Endothelial cell (in vitro differentiated cells): ENCODE measurements at places on chromosomes 3 and 15.

GRCh38 chr3:120101624-120102023 lies 7.4 kb upstream of the GSK3B start:
- no peaks in the 10 kb centered on the region for H3K27me3 ChIP-seq
- H3K36me3 ChIP-seq, result peaks cover 13% of the 10 kb centered on the region
- H3K4me1 ChIP-seq, result peaks cover 11% of the 10 kb centered on the region
- no peak for DNase-seq

GRCh38 chr3:123634149-123635051 lies 49.5 kb upstream of the HACD2 start:
- H3K27me3 ChIP-seq, result peaks cover 7% of the 10 kb centered on the region
- peaks cover 53% of the 10 kb centered on the region for H3K4me1 ChIP-seq
- peaks cover 9% of the 10 kb centered on the region for H3K36me3 ChIP-seq
- no peak for DNase-seq
- peak overlapping the region; percentile 93 for H3K27ac ChIP-seq

DNA sequence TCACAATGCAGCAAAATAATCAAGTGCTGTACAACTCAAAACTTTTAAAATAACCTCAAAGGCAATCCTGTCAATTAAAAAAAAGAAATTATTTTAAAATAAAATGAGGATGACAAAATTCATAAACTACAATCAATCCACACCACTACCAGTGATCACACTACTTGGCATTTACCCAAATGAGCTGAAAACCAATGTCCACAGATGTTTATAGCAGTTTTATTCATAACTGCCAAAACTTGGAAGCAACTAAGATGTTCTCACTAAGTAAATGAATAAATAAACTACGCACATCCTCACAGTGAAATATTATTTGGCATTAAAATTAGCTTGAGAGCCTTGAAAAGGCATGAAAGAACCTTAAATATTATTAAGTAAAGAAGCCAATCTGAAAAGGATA lies 121.3 kb downstream of the STAG1 start:
- no peaks in the 10 kb centered on the region for H3K27me3 ChIP-seq
- peaks cover 12% of the 10 kb centered on the region for H3K4me1 ChIP-seq
- no peak for DNase-seq
- no peak overlapping the region for H3K27ac ChIP-seq
- no peak overlapping the region for H3K4me3 ChIP-seq

- peaks cover 36% of the 10 kb centered on the region for H3K4me1 ChIP-seq
- no peak overlapping the region for H3K4me3 ChIP-seq
- no peaks in the 10 kb centered on the region for H3K36me3 ChIP-seq
- H3K27ac ChIP-seq, result peak overlapping the region; percentile 8
- H3K27me3 ChIP-seq, result peaks cover 3% of the 10 kb centered on the region
These were observed 58.0 kb downstream of the ITPR1 start for GRCh38 chr3:4551051-4551711.

DNA sequence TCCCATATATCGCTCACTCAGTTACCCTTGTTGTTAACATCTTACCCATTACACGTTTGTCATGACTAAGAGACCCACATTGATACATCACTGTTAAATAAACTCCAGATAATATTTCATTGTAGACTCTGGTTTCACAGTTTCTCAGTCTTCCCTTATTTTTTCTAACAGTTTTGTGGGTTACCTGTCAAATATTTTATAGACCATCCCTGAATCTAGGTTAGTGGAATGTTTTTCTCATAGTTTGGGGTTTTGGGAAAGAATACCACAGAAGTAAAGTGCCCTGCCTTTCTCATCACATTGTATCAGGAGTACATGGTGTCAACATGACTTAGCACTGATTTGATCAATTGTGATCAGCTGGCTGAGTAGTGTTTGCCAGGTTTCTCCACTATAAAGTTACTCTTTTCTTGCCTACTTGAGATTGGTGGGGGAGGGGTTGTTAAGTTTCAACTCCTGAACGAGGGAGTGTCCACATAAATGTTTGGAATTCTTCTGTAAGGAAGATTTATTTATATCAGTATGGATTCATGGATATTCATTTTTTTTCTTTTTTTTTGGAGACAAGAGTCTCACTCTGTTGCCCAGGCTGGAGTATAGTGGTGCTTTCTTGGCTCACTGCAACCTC lies 25.9 kb downstream of the RNF111 start:
- H3K4me1 ChIP-seq, result no peaks in the 10 kb centered on the region
- H3K4me3 ChIP-seq, result no peak overlapping the region
- no peak overlapping the region for H3K27ac ChIP-seq
- DNase-seq, result no peak

GRCh38 chr3:182246870-182247269 lies 535.1 kb downstream of the SOX2 start:
- no peaks in the 10 kb centered on the region for H3K36me3 ChIP-seq
- H3K27me3 ChIP-seq, result no peaks in the 10 kb centered on the region
- no peak overlapping the region for H3K27ac ChIP-seq

GRCh38 chr15:45134682-45135604 lies 5.1 kb downstream of the DUOX1 start:
- H3K4me1 ChIP-seq, result peaks cover 5% of the 10 kb centered on the region
- peaks cover 37% of the 10 kb centered on the region for H3K27me3 ChIP-seq
- no peak overlapping the region for H3K4me3 ChIP-seq
- peaks cover 8% of the 10 kb centered on the region for H3K36me3 ChIP-seq

GRCh38 chr3:175121225-175121624 lies 262.1 kb downstream of the NAALADL2 start:
- H3K4me1 ChIP-seq, result no peaks in the 10 kb centered on the region
- no peaks in the 10 kb centered on the region for H3K36me3 ChIP-seq
- no peaks in the 10 kb centered on the region for H3K27me3 ChIP-seq
- no peak for DNase-seq
- H3K27ac ChIP-seq, result no peak overlapping the region

GRCh38 chr3:13067778-13068177 lies 5.5 kb downstream of the IQSEC1 start:
- no peak overlapping the region for H3K4me3 ChIP-seq
- H3K36me3 ChIP-seq, result peaks cover 12% of the 10 kb centered on the region
- no peak overlapping the region for H3K27ac ChIP-seq
- peaks cover 25% of the 10 kb centered on the region for H3K4me1 ChIP-seq

DNA sequence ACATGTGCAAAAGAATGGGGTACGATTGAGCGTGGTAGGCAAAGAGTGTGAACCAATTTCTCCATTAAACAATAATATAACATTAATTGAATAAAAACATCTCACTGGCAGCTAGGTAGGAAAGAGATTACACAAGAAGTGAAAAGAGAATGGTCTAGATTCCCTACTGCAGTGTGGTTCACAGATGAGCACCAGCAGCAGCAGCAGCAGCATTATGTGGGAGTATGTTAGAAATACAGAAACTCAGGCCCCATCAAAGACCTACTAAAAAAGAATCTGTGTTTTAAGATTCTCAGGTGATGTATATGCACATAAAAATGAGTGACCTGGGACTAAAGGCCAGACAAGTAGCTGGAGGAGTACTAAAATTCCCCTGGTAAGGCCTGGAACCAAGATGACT lies 118.2 kb downstream of the ADAM10 start:
- H3K4me1 ChIP-seq, result peaks cover 14% of the 10 kb centered on the region
- H3K36me3 ChIP-seq, result peaks cover 22% of the 10 kb centered on the region
- no peak overlapping the region for H3K4me3 ChIP-seq

DNA sequence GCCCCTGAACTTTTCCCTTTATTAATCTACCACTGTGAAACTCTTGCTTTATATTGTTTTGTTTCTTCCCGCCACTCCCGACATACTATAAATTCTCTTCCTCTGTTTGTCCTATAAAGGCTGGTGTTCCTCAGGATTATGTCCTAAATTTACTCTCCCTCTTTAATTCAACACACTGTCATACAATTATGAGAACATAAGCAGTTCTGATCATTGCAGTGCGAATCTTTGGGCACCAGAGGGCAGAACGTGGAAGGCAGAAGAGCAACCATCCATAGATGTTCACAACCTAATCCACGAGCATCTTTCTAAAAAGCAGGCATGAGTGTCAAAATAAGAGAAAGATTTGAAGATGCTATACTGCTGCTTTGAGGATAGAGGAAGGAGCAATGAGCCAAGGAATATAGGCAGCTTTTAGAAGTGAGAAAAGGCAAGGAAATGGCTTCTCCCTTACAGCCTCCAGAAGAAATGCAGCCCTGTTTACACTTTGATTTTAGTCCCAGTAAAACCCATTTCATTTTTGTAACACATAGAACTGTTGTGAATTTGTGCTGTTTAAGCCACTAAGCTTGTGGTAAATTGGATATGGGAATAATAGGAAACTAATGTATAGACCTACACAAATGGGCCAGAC lies 179.4 kb downstream of the GBE1 start:
- H3K27me3 ChIP-seq, result no peaks in the 10 kb centered on the region
- no peak overlapping the region for H3K4me3 ChIP-seq
- peak; percentile 41 for DNase-seq
- H3K27ac ChIP-seq, result no peak overlapping the region
- H3K36me3 ChIP-seq, result no peaks in the 10 kb centered on the region

DNA sequence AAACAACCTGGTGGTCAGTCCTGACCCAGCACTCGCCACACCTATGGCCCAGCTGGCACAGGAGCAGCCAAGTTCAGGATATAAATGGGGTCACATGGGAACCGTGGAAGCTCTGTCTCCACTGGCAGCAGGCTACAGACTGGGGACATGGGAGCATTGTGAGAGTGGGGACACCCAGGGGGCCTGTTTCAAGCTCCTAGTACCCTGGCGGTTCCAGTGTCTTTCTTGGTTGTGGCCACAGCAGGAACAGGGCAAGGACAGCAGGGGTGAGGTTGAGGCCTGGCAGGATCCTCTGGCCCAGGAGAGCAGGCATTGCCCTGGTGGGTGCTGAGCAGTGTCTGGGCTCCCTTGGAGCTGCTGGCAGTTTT lies 1.9 kb downstream of the CSK start:
- H3K4me3 ChIP-seq, result peak overlapping the region; percentile 95
- H3K27ac ChIP-seq, result no peak overlapping the region
- H3K4me1 ChIP-seq, result peaks cover 57% of the 10 kb centered on the region

DNA sequence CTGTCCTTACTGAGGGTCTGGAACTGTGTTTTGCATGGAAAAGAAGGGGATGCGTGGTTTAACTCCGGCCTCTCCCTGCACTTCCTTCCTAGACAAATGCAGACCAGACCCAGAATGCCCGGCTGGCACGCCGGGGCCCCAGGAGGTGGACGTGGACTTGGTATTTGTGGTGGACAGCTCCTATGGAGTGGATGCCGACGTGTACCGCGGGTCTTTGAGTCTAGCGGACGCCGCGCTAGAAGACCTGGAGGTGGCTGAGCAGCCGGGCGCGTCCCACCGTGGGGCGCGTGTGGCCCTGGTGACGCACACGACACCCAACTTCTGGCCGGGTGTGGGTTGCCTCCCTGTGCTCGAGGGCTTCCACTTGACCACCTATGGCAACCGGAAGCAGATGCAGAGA lies 81.8 kb upstream of the COL6A5 start:
- no peak for DNase-seq
- H3K4me1 ChIP-seq, result no peaks in the 10 kb centered on the region

GRCh38 chr3:36132214-36132613 lies 248.1 kb upstream of the STAC start:
- H3K27me3 ChIP-seq, result no peaks in the 10 kb centered on the region
- no peaks in the 10 kb centered on the region for H3K36me3 ChIP-seq

- peaks cover 1% of the 10 kb centered on the region for H3K27me3 ChIP-seq
- no peaks in the 10 kb centered on the region for H3K36me3 ChIP-seq
- no peak overlapping the region for H3K27ac ChIP-seq
- H3K4me1 ChIP-seq, result peaks cover 16% of the 10 kb centered on the region
- no peak overlapping the region for H3K4me3 ChIP-seq
- DNase-seq, result no peak
These were observed 331.5 kb downstream of the UACA start for GRCh38 chr15:70431854-70432253.

- no peak overlapping the region for H3K27ac ChIP-seq
- H3K27me3 ChIP-seq, result peaks cover 4% of the 10 kb centered on the region
- DNase-seq, result no peak
These were observed 28.4 kb upstream of the CHST2 start for GRCh38 chr3:143090976-143091837.

GRCh38 chr3:57043518-57043917 lies 16.9 kb upstream of the SPATA12 start:
- H3K27ac ChIP-seq, result no peak overlapping the region
- H3K36me3 ChIP-seq, result no peaks in the 10 kb centered on the region
- no peaks in the 10 kb centered on the region for H3K4me1 ChIP-seq
- no peak overlapping the region for H3K4me3 ChIP-seq

DNA sequence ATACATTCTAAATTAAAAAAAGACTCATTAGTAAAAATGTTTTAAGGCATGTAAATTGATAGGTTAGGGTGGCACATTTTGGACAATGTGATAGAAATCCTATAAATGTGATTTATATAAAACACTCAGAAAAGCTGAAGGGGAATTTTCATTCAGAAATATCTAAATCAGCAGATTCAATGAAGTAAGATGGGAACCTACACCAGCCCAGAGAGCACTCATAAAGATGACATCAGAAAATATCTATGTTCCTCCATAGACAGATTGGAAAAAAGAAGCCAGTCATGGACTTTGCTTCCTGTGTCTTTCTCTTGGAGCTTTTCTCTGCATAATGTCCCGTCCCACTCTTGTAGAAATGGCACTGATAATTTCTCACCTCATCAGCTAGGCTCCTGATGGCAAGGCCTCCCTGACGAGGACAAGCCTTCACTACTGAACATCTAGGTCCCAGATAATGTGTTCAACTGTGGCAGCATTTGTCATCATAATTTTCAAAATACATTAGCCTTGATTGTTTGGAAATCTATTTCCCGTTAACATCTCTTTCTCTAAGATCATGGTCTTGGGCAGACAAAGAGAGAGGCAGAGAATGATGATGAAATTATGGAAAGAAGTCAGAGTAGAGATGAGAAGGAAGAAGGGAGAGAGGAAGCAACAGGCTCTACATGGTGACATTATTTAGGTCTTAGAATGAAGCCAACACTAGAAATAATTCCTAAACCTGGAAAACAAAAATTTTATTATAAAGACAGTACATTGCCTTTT lies 354.4 kb downstream of the NTRK3 start:
- H3K27ac ChIP-seq, result no peak overlapping the region
- peaks cover 4% of the 10 kb centered on the region for H3K27me3 ChIP-seq
- H3K4me3 ChIP-seq, result no peak overlapping the region
- peaks cover 7% of the 10 kb centered on the region for H3K4me1 ChIP-seq
- H3K36me3 ChIP-seq, result no peaks in the 10 kb centered on the region
- no peak for DNase-seq
